ENCODE measurements at places on chromosomes 5 and 9.

GRCh38 chr9:76602199-76602598 lies 143.2 kb downstream of the GCNT1 start:
- no peak for DNase-seq

DNA sequence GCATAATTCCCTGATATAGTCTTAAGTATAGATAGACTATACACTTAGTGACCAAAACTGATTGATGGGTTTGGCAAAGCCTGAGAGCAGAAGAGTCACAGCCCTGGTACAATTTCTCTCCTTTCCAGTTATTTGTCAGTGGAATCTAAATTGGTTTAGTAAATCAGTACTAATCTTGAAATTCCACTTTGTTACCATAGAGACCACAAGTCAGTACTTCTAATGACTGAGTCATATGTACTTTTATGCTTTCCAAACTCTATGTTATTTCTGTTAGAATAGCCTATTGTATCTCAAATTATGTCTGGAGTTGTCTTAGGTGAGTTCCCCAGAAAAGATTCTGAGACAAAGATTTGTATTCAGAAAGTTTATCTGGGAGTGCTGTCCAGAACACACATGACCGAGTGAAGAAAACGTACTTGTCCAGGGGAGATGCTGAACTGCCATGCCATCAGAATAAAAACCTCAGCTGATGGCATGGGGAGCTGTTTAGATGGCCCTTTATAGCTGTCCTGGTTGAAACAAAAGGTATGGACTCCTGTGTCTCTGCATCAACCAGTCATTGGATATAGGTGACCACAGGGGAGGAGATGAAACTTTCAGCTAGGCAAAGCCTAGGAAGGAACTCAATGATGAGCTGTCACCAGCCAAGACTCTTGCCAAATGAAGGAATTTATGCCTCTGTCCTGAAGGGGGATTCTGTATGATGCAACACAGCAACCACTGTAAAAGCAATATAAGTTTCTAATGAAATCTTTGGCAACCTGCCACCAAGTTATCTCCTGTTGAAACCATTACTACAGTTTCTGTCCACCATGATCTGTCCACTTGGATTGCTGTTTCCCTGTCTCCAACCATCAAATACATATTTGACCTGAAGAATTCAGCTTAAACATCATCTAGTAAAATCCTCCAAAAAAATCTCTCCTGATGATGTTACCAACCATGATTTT lies 18.0 kb upstream of the SMC2 start:
- no peak for DNase-seq

GRCh38 chr5:125004009-125004408 lies 257.6 kb upstream of the ZNF608 start:
- DNase-seq = no peak

DNA sequence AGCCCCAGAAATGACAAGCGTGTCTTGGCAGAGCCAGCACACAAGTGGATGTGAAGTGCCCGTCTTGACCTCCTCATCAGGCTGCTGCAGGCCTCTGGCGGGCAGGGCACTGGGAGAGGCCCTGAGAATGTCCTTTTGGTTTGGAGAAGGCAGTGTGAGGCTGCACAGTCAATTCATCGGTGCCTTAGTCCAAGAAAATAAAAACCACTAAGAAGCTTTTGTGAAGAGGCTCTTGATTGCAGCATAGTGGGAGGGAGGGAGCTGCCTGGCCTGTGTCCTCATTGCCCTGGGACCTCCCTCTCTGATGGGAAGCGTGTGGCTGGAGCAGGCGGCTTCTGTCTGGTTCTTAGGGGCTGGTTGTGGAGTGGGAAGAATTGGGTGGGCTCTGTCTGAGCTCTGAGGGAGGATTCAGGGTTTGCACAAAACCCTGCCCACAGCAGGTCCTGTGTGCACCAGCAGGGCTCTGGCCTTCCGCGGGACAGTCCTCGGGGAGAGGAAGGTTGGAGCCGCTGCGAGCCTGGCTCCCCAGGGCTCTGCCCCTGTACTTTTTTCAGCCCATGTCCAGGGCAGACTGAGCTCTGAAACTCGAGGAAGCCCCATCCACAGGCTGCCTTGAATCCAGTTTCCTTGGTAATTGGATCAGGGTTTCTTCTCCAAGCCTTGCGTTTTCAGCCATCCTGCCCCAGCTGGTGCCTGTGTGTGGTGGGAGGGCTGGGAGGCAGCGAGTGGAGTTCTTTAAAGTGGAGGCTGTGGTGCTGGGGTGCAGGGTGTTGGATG lies 1.1 kb downstream of the HRCT1 start:
- DNase-seq = peak; percentile 9

DNA sequence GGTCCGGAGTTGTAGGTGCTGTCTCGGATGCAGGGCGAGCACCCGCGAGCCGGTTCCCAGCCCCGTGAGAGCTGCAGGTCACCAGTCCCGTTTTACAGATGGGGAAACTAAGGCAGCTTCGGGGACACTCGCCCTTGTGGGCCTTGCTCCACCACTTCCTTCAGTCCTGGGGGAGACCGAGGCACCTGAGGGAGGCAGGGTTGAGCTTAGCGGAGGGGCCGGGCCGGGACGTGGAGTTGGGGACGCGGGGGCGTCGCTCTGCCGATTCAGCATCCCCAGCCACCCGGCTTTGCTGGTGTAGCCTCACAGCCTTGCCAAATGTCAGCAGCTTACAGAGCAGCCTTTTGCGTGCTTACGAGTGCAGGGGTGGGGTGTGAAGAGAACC lies 530 bp downstream of the BBLN start:
- no peak for DNase-seq

- DNase-seq = no peak
Measured at GRCh38 chr5:181221105-181221791, 1.8 kb upstream of the TRIM41 start.

- no peak for DNase-seq
Measured at GRCh38 chr5:135445306-135445985, 1.7 kb downstream of the DCANP1 start.

GRCh38 chr9:82923092-82923911 lies 139.6 kb downstream of the RASEF start:
- DNase-seq = peak; percentile 32

DNA sequence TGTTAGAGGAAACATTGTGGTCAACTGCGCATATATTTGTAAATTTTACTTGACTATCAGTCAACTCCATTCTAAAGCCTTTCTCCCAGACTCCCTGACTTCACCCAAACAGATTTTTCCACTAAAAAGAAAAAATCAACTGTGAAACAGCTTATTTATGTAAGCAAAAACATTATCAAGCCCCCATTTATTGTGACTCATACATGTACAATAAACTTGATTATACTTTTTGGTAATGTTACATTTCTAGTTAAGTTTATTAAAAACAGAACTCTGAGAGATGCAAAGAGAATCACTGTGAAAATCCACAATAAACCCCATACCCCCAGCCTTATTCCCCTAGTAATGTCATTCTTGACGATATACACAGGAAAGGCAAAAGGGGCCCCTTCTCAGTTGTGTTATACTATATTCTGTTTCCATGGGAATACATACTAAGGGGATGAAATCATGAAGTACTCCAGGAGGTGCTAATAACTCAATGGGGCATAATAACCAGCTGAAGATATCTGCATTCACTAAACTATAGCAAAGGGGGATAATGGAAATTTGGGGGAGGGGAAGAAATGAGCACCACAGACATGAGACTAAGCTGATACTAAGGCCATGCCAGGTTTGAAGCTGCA lies 616.0 kb downstream of the ACTL7B start:
- DNase-seq = no peak

DNA sequence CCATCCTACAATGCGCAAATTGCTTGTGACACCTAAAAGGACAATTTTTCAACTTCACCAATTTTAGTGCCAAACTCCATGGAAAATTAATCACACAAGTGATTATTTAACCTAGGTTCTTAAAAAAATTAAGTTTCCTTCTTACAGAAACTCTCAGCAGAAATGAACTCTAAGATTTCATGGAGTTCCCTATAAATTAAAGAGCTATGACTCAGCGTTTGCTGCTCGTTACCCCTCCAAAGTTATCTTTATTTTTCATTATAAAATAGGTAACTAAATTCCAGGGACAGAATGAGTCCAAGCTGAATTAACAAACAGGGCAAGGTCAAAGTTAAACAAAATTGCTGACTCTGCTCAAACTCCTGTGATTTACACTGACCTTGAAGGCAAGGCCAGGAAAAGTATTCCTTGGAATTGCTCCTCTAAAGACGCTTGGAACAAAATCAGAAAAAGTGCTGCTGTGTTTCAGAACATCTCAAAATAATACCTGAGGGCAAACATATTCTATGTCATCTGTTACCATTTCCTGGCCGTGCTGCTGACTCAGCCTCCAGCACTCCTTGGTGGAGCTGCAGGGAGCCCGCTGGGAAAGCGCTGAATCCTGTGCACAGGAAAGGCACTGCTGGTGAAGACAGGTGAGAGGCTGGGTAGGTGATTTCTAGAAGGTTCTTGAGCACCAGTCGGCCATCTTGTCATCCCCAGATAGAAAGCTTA lies 2.5 kb upstream of the CMBL start:
- no peak for DNase-seq

DNA sequence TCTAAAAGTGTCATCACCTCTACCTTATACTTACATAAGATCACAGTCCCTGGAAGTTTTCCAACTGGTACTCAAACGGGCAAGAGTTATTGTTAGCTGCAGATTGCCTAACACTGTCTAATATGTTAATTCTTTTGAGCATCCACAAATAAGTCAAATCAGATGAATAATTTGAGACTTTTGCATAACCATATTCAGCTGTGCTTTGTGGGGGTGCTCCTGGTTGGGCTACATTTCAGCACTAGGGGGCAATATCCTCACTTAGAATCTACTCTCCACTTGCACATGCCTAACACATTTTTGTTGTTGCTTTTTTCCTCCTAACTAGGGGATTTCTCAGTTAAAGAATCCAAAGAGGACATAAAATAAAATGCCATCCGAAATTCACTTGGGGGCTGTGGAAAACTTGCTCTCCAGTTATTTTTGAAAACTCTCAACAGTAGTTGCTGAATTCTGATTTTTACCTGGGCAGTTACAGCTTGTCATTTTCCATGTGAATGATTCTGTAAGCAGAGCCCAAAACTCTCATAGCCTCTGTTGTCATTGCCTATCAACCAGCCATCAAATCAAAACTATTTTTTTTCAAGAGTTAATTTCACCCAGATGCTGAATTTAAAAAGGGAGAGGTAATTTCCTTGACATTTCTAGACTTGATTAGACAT lies 71.5 kb downstream of the TRIM36 start:
- DNase-seq = peak; percentile 50

DNA sequence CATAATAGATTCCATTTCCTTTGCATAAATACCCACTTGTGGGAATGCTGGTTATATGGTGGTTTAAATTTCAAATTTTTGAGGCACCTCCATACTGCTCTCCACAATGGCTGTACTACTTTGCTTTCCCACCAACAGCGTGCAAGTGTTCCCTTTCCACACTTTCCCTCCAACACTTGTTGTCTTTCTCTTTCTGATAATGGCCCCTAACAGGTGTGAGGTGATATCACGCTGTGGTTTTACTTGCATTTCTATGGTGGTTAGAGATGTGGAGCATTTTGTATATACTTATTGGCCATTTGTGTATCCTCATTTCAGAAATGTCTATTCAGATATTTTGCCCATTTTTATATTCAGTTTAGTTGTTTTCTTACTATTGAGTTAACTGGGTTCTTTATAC lies 34.6 kb downstream of the CTSL start:
- DNase-seq = no peak

GRCh38 chr9:37593883-37594448 lies 1.6 kb upstream of the TOMM5 start:
- no peak for DNase-seq

GRCh38 chr5:1348986-1349245 lies 4.0 kb upstream of the CLPTM1L start:
- no peak for DNase-seq

DNA sequence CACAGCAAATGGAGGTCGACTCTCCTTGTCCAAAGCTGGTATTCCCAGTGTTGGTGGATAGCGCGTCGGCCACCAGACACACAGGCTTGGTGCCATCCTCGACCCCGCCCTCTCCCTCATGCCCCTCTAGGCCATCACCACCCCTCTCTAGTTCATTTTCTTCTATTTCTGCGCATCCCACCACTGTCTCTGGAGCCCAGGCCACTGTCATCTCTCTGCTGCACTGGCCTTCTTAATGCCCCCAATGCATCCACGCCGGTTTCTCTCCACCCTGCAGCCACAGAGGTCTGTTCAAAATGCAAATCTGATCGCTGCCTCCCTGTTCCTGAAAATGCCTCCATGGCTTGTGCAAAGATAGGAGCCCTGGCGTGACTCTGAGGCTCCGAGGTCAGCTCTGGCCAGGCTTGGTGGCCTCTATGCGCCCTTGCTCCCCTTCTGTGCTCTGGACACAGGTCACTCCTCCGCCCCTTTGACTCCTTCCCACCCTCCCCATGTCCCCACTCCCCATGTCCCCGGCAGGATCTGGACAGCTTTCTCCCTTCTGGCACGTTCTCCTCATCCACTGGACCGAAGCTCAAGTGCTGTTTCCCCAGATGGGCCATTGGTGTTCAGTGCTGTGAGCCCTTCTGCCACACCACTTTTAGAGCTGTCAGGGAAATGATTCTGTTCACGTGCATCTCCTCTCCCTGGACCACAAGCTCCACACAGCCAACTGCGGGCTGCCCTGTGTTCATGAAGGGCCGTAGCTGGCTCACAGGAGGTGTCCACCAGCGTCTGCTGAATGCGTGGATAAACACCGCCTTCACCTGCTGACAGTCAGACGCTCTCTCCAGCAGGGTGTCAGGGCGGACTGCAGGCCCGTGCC lies 59.5 kb upstream of the RNF130 start:
- no peak for DNase-seq

- no peak for DNase-seq
Measured at GRCh38 chr5:180589771-180590542, 1.3 kb downstream of the SCGB3A1 start.

GRCh38 chr5:180199390-180199789 lies 9.6 kb downstream of the RASGEF1C start:
- no peak for DNase-seq

DNA sequence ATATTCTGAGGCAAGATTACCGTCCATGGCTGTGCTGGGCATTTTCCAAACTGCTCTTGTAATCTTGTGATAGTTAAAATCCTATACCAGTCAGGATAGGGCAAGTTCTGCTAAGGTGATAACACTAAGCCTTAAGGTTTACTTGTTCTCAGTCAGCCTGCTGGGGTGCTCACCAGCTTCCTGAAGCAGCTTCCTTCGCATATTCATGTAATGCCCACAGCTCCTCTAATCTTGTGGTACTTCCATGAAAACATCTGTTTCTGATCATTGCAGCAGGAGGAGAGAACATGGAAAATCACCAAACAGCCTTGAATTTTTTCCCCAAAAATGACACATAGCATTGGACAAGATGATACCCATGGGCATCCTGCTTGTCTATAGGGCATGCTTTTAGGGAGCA lies 473.2 kb downstream of the MED10 start:
- no peak for DNase-seq

GRCh38 chr5:91187032-91187431 lies 196.1 kb downstream of the ARRDC3 start:
- DNase-seq = no peak

GRCh38 chr9:136862849-136863622 lies 3.1 kb downstream of the EDF1 start:
- no peak for DNase-seq

DNA sequence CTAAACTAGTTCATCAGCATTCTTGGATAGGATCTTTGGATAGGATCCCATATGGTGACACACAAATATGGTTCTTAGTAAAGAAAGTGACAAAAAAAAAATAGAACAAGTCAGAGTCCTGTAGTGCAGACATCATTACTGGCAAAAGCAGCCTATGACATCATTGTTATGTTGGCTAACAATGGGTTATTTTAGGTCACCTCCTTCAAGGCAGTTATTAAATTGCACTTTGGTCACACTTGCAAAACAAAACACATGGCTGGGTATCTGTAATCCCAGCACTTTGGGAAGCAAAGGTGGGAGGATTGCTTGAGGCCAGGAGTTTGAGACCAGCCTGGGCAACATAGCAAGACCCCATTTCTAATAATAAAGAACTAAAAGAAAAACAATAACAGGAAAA lies 185.9 kb downstream of the KIAA0825 start:
- no peak for DNase-seq

All from NCI-H1694 treated with DMSO at 0.1 percent for 48 hours (cell line).